Thyroid gland (tissue), 4 donors: ENCODE measurements at places on chromosomes 11 and 22. TPM values are rescaled to one million over a fixed set of nuclear protein-coding genes. Genes with fewer than 3 reads are reported as not detected.

DNA sequence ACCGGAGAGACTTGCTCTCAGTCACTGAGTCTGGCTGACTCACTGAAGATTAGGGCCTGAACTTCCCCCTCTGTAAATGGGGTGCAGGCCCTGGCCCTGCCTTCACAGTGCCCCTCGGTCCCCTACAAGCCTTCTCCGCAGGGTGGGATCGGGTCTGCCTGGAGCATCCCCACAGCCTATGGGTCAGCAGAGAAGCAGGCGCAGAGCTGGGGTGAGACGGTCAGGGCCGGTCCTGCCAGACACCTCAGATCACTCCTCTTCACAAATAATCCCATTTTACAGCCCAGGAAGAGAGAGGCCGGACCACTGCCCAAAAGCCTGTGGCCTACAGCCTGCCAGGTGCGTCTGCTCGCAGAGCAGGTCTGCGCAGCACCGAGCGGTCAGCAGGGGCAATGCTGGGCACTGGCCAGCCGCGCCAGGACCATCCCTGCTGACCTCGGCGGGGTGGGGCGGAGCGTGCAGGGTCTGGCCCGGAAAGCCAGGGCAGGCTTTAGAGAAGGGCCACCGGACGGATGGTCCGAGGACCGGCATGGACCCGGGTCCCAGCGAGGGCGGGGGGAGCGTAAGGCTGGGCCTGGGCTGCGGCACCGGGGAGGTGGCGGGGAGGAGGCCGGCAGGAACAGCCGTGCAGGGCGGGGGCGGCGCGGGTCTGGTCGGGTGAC lies 522 bp upstream of the SEPTIN5 start:
- peak; percentile 37 for DNase-seq

DNA sequence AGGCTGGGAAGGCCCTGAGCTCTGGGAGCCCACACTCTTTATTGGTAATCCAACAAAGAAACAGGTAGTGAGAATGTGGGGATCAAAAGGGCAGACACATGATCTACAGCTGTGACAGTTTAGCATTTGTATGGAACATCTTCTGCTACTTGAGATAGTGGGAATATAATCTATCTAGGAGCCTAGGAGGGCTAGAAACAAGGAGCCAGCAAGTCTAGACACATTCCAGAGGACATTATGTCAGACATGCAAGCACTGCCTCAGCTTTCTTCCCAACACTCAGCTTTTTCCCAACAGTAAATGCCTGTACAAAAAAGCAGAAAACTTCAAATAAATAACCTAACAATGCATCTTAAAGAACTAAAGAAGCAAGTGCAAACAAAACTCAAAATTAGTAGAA lies 1150.6 kb upstream of the RAG2 start:
- no peak for DNase-seq

- DNase-seq = no peak
These were observed 113.4 kb upstream of the C11orf87 start for GRCh38 chr11:109308551-109308950.

GRCh38 chr22:28773461-28773867 lies 969 bp downstream of the CCDC117 start:
- no peak for DNase-seq

DNA sequence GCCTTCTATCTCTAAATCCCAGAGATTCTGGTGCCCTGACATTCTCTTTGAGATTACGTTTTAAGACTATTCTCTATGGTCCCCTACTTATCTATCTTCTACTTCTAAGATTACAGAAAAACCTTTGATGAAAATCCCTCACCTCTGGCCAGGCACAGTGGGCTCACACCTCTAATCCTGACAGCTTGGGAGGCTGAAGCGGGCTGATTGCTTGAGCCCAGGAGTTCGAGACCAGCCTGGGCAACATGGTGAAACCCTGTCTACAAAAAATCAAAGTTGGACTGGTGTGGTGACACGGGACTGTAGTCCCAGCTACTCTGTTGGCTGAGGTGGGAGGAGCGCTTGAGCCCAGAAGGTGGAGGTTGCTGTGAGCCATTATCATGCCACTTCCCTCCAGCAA lies 14.4 kb downstream of the NUP98 start:
- DNase-seq = no peak

- DNase-seq = no peak
These were observed 1635.2 kb downstream of the FAM181B start for GRCh38 chr11:81098471-81098870.

Gene PGM2L1
- 11.4 TPM for total RNA-seq

DNA sequence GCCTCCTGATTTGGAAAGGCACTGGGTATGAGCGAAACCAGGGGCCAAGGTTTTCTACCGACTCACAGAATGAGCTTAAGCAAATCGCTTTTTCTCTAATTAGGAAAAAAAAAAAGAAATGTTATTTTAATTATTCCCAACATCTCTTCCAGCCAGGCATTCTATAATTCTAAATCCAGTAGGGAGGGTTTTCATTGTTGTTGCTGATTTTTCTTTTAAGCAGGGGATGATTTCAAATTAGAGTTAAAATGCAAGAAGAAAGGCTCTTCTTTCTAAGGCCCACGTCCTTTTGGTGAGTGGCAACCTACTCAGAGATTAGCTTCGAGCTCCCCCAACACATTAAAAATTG lies 8.9 kb downstream of the MYH9 start:
- no peak for DNase-seq

DNA sequence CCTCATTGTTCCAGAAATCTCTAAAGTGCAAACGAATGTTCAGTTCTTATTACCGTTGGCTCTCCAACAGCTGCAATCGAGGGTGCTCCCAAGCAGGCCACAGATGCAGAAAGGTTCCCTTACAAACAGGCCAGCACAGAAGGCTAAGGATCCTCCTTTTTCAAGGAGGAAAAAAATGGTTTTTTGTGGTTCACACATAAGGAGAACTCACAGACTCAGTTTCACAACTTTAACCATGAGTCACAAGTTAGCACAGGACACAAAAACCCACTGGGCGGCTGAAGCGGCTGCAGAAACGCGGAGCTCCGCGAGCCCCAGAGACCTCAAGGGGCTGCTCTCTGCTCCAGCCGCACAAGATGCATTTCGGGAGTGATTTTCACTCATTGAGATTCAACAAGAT lies 98.2 kb upstream of the PRR5 start:
- DNase-seq = no peak

Gene RAB36
- total RNA-seq = 24.2 TPM

DNA sequence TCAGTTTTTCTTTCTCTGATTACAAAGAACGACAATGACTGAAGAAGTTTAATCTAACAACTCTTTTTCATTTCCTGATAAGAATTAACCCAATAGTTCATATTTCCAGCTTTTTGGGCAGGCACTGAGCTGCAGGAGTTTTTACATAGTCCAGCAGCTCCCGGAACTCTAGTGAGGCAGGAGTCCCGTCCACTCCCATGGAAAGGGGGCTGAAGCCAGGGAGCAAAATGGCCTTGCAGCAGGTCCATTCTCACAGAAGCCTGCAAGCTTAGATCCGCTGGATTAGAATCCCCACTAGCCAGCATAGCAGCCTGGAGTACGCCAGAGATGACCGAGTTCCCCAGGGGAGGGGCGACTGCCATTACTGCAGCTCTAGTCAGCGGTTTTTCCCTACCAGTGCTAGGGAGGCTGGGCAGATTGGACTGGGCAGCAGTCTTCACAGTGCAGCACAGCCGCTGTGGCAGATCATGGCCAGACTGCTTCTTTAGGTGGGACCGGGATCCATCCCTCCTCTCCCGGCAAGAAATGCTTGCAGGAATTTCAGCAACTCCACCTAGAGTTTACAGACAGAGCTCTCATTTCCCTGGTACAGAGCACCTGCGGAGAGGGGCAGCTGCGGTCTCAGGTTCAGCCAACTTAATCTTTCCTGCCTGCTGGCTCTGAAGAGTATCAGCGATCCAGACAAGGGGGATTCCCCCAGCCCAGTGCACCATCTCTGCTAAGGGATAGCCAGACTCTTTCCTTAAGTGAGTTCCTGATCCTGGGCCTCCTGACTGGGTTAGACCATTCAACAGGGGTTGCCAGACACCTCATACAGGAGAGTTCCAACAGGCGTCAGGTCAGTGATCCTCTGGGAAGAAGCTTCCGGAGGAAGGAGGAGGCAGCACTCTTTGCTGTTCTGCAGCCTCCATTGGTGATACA lies 742 bp upstream of the CASP4 start:
- DNase-seq = peak; percentile 5

GRCh38 chr11:75069473-75069872 lies 27.2 kb downstream of the OR2AT4 start:
- DNase-seq = no peak

Gene TMEM191C
- 3.9 TPM for total RNA-seq

Gene C22orf42
- total RNA-seq = not detected

GRCh38 chr11:80129396-80129795 lies 688.6 kb upstream of the TENM4 start:
- DNase-seq = no peak

DNA sequence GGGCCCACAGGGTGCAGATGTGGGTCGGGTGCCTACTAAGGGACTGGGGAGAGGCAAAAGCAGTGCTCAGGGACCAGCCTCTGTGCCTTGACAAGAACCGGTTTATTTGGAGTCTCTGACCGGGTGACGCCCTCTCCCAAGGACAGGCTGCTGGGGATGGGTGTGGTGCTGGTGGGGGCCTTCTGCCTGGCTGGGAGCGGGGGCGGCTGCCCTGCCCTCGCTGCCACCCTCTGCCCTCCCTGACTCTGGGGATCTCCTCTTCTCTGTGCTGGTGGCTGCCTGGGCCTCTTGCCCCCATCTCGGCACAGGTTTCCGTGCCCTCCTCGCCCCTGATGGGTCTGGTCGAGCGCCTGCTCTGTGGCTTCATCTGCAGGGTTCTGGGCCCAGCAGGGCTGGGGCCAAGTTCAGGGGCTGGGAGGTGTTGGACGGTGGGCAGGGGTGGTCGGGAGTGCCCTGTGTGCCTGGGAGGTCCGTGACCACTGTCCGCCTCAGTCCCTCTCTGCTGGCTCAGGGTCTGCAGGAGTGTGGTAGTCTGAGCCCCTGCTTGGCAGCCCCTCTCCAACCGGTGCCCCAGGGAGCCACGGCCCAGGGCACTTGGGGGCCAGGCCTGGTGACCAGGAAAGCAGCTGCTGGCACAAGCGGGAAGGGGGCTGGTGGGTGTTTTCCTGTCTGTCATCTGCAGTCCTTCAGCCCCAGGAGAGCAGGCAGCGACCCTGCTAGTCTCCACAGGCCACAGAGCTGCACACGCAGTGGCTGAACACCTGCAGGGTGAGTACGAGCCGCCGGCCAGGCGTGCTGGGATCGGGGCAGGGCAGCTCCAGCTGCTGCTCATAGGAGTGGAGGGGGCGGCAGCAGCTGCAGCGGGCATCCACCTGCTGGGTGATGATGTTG lies 23.5 kb downstream of the MUC6 start:
- no peak for DNase-seq

- DNase-seq = no peak
These were observed 3.7 kb downstream of the INSC start for GRCh38 chr11:15118431-15118830.

DNA sequence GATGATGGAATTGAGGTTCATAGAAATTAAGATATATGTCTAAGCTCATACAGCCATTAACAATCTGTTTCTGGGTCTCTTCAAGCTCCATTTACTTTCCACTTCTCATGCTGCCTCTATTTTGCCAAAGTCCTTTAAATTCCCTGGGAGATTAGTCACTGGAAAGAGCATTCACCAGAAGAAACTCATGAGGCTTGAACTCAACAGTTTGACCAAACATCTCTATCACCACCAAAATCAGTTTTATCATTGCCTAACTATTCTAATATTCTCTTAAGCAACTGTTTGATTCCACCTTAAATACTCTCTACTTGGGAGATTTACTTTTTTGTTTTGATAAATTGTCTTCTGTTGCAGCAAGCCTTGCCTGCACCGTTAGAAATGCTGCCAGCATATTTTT lies 881.3 kb downstream of the KCNA4 start:
- no peak for DNase-seq

DNA sequence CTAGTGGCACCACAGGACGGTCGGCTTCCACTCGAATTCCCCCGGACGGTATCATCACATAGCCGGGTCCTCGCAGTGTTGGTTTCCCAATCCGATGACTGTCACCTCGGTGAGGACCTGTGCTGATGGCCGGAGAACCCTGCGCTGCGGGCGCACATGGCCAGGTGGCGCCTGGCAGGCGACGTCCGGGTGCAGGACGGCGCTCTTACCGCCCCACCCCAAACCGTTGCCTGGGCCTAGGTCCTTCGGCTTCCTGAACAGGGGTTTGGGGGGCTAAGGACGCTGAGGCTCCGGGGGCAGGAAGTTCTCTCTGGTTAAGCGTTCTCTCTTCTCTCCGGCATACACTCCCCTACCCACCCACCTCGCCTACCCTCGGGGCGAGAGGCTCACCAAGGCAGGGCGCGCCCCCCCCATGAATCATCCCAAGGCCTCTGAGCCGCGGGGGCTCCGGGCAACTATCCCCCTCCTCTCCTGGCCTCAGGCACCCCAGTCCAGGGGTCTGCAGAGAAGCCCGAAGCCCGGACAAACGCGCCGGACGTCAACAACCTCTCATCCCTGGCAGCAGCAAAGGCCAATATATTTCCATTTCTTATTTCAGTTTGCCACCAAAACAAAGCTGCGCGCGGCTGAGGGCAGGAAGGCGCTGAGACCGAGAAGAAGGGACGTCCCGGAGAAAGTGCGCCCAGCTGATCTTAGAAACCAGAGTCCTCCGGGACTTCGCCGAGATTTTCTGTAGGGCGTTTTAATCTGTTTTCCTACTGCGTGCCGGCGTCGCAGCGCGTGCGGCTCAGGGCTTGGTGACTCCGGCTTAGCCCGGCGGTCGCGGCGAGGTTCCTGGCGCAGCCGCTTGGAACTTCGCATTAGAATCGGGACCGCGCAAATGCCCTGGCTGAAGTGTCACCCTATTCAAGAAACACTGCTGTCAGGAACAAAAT lies 5.6 kb downstream of the ALX4 start:
- DNase-seq = no peak

GRCh38 chr11:63896071-63896470 lies 20.9 kb downstream of the RCOR2 start:
- DNase-seq = peak; percentile 86

DNA sequence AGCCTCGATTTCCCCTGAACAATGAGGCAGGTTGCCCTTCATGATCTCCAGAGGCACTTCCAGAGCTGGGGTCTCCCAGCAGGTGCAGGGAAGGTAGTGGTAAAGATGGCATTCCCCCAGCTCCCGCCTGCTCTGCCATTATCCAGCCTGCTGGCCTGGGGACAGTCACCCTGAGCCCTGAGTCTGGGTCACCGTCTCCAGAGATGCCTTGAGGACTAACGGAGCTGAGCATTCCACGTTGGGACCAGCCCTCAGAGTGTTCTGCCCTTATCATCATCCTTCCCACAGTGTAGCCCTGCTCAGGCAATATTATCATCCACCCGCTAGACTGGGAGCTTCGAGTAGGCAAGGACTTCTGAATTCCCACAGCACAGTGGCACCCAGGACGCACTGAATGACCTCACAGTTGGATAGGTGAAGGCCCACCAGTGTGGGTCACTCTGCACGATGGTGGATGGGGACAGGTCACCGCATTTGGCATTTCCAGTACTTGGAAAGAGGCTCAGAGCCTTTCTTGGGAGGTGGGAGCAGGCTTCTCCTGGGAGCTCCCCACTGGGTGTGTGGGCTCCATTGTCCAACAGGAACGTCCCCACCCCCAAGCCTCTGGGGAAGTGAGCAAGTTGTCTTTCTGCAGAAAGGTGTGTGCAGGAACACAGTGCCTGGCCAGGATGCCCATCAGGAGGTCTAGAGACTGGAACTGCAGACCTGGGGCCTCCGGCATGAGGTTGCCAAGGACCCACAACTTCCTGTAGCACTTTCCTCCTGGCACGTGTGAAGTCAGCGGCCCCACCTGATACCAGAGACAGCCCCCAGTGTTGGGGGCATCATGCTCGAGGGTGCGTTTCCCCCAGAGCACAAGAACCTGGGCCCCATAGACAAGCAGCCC lies 51.4 kb upstream of the WNT7B start:
- no peak for DNase-seq

Gene OR6T1
- not detected for total RNA-seq
